HTR-8/SVneo (cell line): ENCODE measurements at places on chromosomes 4 and X.
A peak's percentile ranks its signal among the peaks of the same experiment; 100 is the strongest.

GRCh38 chrX:106716004-106716403 is 10.5 kb upstream of the RNF128 start:
- DNase-seq = no peak

- DNase-seq = no peak
These were observed 17.6 kb downstream of the ADRA2C start for GRCh38 chr4:3783693-3784306.

DNA sequence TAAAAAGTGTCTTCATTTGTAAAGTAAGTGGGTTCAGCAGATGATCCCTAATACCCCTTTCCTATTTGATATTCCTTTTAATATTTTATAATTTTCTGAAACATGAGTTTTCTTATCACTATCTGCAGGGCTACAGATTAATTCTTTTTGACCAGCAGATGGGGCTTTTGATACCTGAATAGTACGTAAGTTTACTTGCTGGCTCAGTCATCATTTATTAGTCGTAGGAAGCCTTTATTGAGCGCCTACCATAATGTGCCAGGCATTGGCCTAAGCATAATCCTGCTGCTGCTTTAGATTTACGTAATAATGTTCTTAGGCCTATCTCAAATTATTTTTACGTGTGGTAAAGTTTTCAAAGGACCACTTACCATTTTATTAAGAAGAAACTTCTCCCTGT is 33.1 kb downstream of the OSTC start:
- DNase-seq = peak; percentile 8

DNA sequence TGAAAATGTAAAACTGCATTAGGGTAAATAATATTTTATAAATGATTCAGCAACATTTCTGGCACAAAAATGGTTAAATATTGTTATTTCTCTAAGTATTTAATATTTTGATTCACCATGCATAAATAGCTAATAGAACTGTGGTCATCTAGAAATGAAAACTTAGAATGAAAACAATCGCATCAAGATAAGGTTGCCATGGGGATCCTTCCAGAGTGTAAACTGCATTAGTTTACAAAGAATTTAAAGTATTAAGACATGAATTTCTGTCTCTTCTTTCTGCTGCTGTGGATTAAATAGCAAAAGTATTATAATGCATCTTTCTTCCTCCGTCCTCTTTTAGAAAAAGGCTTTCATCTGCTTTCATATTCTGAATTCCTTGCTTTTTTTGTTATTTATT is 1064.6 kb upstream of the SLIT2 start:
- no peak for DNase-seq

- no peak for DNase-seq
These were observed 3.8 kb downstream of the GALNTL6 start for GRCh38 chr4:171817026-171817425.
